ENCODE measurements at places on chromosomes 11 and 22. TPM values are rescaled to one million over a fixed set of nuclear protein-coding genes. Genes with fewer than 3 reads are reported as not detected.

DNA sequence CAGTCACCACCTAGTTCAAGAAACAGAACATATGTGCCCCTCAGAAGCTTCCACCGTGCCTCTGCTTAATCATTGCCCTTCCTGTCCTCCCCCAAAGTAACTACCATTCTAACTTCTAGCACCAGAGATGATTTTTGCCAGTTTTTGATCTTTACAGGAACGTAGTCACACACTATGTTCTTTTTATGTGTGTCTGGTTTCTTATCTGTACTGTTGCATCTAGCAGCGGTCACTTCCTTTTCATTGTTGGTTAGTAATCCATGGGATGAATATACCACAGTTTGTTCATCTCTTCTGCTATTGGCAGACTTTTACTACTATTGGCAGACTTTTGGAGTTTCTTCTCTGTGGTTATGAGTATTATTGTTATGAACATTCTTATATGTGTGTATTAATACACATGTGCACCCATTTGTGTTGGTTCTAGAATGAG, 34.6 kb downstream of the SPECC1L start:
- DNase-seq, result no peak

DNA sequence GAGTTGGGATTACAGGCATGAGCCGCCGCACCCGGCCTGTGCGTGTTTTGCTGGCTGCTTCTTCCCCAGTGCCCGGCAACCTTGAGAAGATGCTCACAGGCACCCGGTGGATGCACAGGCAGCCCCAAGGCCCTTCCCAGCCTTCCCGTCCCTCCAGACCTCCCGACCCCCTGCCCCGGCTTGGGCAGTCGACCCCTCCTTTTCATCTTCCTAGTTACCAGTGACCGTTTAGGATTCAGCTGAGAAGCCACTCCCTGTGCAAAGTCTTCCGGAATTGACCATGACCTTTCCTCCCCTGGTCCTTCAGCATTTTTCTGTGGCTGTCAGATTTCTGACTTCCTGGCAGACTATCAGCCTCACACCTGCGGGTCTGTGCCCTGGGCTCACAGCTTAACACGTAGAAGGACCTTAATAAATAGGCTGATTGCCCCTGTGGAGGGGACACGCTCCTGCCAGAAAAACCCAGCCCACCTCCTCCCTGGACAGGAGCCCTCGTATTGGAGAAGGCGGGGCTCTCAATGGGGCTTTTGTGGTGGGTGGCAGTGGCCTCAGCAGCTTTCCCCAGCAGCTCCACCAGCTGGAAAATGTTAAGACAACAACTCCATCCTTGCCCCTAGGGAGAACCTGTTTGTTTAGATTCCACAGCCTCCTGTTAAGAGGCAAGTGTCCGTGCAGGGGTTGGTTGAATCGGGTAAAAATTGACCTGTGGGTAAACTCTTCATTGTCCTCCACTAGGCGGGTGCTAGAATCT, 10.4 kb upstream of the ANO1 start:
- peak; percentile 38 for DNase-seq

DNA sequence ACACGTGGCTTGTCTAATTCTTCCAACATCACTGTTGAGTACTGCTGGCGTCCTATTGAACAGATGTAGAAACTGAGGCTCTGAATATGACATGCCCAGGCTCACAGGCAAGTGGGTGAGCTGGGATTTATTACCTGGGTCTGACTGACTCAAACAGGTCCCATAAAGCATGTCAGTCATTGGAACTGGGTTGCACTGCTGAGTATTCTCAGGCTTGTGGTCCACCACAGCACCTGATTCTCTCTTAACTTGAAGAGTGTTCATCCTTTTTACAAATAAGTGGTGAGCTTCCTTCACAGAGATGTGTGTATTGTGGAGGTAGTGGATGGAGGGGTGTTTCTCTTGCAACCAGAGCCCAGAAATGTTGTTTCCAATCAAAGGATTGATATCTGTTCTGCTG, 44.5 kb downstream of the SC5D start:
- no peak for DNase-seq

DNA sequence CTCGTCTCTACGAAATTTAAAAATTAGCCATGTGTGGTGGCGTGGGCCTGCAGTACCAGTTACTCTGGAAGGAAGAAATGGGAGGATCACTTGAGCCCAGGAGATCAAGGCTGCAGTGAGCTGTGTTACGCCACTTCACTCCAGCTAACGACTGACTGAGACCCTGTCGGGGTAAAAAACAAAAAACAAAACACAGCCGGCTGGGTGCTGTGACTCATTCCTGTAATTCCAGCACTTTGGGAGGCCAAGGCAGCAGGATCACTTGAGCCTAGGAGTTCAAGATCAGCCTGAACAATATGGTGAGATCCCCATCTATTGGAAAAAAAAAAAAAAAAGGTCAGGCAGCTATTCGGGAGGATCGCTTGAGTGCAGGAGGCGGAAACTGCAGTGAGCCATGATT, 2.4 kb downstream of the PAFAH1B2 start:
- peak; percentile 37 for DNase-seq

GRCh38 chr11:64241241-64241490, 271 bp downstream of the FKBP2 start:
- DNase-seq, result peak; percentile 97

- DNase-seq, result no peak
Measured at GRCh38 chr11:92384802-92385201, 160.2 kb downstream of the FAT3 start.

GRCh38 chr11:13384908-13385640, 77.9 kb downstream of the BTBD10 start:
- DNase-seq, result peak; percentile 42

DNA sequence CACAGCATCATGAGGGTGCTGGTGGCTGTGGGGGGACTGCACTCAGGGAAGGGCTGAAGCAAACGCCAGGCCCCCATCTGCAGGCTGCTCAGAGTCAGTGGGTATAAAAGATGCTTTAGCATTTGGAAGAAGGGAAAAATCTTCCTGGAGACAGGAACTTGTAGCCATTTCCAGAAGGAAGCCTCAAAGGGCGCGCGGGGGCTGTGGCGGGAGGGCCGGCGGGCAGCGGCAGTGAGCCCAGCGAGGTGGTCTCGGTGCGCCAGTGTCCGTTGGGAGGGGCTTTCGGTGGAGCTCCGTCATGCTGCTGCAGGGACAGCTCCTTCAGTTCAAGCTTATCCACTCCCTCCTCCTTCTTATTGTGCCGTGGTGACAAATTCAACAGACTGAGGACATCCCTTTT, 63.0 kb upstream of the PITPNB start:
- no peak for DNase-seq

GRCh38 chr22:31818481-31819392, 64.9 kb downstream of the DEPDC5 start:
- DNase-seq, result peak; percentile 86

GRCh38 chr11:6351782-6352382, 31.6 kb upstream of the CAVIN3 start:
- DNase-seq, result peak; percentile 54

DNA sequence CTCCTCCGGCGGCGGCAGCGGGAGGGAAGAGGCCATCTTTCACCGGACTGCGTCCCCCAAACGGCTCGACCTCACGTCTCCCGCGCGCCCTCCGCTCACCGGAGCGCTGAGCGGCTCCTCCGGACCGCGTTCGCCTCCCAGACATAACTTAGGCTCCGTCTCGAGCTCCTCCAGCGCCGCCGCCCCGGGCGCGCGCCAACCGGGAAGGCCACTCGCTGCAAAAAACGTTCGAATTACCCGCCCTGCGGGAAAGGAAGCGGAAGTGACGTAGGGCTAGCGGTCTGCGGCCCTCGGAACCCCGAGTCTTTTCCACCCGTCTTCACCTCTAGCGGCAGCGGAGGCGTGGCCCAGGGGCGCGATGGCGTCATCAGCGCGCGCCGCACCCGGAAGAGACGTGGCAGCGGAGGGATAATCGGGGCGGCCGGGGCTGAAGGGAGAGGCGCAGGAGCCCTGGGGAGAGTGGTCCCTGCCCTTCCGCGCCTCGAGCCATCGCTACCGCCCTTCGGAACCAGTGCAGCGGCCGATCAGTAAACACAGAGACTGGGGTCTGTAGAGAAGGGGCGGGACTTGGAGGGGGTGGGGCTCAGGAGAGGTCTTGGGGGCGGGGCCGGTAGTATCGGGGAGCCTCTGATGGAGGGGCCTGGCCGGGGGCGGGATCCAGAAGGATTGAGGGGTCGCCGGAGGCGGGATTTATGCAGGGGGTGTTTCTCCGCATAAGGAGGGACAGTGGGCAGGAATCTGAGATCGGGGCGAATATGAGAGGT, at the start of the genes CDCA5 and ZFPL1:
TSS of gene CDCA5 (minus strand) at position 207 of the 764 bp plus-strand sequence. CDS start at position 145, 62 bp downstream.
TSS of gene ZFPL1 (plus strand) at position 389 of the 764 bp plus-strand sequence. CDS start 477 bp downstream, outside the sequence.
- DNase-seq, result peak; percentile 94

DNA sequence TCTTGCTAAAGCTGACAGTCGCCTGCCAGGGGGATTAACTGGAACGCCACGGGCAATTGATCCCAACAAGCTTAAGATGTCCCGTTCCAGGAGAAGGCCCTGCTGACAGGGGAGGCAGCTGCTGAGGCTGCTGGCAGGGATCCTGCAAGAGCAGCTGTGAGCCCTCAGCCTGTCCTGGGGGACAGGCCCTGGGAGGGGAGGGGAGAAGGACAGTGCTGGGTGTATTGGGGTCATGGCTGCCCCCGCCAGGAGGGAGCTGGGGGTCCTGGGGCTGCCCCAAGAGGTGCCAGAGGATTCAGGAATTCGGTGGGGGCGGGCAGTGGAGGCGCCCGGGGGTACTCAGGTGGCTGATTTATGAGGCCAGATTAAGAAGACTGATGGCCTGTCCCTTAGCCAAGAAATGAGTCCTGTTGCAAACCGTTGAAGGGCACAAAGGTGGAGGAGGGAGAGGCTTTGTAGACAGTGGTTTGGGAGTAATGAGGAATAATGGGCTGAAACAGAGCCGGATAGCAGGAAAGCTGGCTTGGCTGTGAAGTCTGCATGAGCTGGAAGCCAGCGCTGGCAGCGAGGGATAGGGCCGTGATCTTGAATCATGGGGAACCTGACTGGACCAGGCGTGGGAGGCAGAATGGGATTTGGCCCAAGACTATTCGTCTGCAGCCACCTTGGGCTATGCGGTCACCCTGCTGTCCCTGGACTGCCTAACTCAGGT, 133.5 kb downstream of the CACNA1I start:
- no peak for DNase-seq

DNA sequence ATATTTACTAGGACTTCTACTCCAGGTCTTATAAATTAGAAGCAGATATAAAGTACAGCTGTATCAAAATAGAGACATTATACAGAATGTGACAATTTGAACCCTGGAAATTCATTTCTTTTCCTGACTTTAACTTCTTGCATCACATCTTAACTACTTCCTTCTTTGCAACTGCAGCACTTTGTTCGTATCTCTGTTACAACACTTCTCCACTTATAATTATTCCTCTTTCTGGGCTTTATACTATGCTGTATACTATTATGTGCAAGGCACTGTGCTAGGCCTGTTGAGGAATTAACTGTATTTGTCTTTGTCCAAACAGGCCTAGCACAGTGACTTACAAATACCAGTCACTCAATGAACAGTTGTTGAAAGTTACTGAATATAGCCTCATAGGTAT, 1.8 kb upstream of the SLC36A4 start:
- DNase-seq, result no peak

GRCh38 chr22:41425660-41426365, 20.8 kb downstream of the TOB2 start:
- no peak for DNase-seq

- DNase-seq, result no peak
Measured at GRCh38 chr22:20637750-20638506, 130.5 kb downstream of the MED15 start.

GRCh38 chr11:34333787-34334186, 24.0 kb downstream of the ABTB2 start:
- no peak for DNase-seq

- DNase-seq, result no peak
Measured at GRCh38 chr11:102840018-102840417, 3.4 kb downstream of the MMP3 start.

GRCh38 chr11:44913502-44913901, 37.2 kb downstream of the TP53I11 start:
- DNase-seq, result no peak

DNA sequence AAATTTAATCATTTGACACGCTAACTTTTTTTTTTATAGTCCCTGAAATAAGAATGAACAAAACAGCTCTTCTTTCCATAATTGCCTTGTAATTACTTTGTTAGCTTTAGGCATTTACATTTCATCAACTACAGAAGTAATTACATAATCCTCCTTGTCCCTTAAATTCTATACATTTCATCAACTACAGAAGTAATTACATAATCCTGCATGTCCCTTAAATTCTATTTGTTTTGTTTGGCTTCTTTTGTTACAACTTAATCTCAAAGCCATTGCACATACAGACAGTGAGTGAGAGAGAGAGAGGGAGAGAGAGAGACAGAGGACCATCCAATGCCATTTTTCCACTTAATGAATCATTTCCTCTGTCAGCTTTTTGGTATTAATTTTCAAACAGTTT, 873.2 kb downstream of the METTL15 start:
- no peak for DNase-seq

DNA sequence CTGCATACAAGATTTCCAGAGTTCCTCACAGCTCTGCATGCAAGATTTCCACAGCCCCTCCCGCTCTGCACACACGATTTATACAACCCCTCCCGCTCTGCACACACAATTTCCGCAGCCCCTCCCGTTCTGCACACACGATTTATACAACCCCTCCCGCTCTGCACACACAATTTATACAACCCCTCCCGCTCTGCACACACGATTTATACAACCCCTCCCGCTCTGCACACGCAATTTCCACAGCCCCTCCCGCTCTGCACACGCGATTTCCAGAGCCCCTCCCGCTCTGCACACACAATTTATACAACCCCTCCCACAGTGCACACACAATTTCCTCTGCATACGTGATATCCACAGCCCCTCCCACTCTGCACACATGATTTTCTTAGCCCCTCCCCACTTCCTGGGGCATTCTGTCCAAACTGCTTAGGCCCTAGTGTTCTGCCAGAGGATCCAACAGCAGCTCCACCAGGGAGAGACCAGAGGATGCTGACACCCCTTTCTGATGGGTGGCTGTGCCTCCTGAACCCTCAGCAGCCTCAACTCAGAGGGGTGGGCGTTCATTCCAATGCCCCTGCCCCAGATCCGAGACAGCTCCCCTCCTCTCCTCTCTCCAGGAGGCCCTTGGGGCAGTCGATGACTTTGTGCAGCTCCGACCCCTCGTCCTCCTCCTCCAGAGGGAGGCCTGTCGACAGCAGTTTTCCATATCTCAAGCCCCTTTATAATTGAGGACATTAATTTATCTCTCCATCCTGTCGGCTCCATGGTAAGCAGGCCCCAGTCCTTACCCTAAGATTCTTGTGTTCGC, 671.7 kb downstream of the BRD1 start:
- no peak for DNase-seq

DNA sequence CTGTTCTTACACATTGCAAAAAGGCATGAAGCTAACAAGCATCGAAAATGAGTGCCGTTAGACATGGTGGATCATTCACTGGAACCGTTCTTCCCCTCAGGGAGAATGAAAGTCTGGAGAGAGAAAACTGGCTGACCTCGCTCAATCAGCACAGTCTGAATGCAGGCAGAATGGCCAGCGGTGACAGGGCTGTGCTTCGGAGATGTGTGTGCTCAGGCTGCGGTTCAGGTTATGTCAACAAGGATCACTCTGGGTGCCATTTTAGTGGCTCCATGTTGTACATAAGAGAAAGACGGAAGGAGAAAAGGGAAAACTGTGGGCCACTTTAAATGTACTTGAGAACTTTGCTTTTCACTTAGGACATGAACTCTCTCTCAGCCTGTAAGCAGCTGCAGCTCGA, 749.8 kb upstream of the ARHGAP42 start:
- peak; percentile 3 for DNase-seq

TMA7B gene
- total RNA-seq, result 0.20 TPM

HINFP gene
- total RNA-seq, result 13.2 TPM

ZBTB16 gene
- not detected for total RNA-seq

FAM181B gene
- not detected for total RNA-seq

PATE2 gene
- 0.24 TPM for total RNA-seq

OR56A1 gene
- not detected for total RNA-seq

HSPB2 gene
- total RNA-seq, result not detected

MOGAT2 gene
- total RNA-seq, result not detected

A4GALT gene
- total RNA-seq, result 3.9 TPM

FXYD6 gene
- 0.78 TPM for total RNA-seq

All from RPMI7951 (cell line).